ENCODE measurements at places on chromosomes 2 and 18. TPM values are rescaled to one million over a fixed set of nuclear protein-coding genes. Genes with fewer than 3 reads are reported as not detected.

FBXO41 gene
- 7.1 TPM for total RNA-seq

PLCD4 gene
- 1.8 TPM for total RNA-seq

ANKRD30B gene
- total RNA-seq = not detected

NCL gene
- total RNA-seq = 652 TPM

STARD7 gene
- total RNA-seq = 241 TPM

TCF23 gene
- not detected for total RNA-seq

CD8B2 gene
- total RNA-seq = not detected

CHRND gene
- total RNA-seq = not detected

SKA1 gene
- 0.83 TPM for total RNA-seq

MGAT4A gene
- total RNA-seq = 4.3 TPM

HOXD3 gene
- total RNA-seq = not detected

MEP1B gene
- under 0.01 TPM for total RNA-seq
